Kidney tubule cell (primary cell): ENCODE measurements at places on chromosomes 6 and 20.

- peak; percentile 55 for DNase-seq
Measured at GRCh38 chr20:53003420-53004154, 31.4 kb downstream of the TSHZ2 start.

DNA sequence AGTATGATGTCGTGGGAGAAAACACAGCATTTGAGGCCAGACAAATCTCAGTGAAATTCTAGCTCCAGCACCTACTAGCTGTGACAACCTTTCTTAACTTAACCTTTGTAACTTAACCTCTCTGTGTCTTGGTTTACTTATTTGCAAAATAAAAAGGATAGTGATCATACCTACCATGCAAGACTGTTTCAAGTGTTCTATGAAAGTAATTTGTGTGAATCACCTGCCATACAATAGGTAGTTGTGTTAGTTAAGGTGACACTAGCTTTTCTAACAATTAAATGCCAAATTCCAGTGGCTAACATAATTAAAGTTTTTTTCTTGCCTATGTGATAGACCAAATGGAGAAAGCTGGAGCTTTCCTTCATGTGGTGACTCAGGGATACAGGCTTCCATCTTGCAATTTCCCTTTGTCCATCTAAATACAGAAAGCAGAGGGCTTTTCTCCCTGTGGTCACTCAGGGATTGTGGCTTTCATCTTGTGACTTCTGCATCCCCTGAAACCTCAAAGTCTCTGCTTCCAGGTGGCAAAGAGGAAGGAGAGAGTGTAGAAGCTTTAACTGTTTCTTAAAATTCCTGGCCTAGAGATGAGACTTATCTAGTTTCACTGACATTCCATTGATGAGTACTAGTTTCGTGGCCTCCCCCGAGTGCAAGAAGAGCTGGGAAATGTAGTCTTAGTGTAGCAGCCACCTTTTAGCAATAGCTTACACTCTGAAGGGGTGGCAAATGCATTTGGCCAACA lies 311.4 kb downstream of the CLIC5 start:
- DNase-seq = peak; percentile 79

- DNase-seq = no peak
Measured at GRCh38 chr20:22408521-22409402, 175.6 kb downstream of the FOXA2 start.

GRCh38 chr6:4916954-4917561 lies 86.8 kb downstream of the RPP40 start:
- DNase-seq = no peak

DNA sequence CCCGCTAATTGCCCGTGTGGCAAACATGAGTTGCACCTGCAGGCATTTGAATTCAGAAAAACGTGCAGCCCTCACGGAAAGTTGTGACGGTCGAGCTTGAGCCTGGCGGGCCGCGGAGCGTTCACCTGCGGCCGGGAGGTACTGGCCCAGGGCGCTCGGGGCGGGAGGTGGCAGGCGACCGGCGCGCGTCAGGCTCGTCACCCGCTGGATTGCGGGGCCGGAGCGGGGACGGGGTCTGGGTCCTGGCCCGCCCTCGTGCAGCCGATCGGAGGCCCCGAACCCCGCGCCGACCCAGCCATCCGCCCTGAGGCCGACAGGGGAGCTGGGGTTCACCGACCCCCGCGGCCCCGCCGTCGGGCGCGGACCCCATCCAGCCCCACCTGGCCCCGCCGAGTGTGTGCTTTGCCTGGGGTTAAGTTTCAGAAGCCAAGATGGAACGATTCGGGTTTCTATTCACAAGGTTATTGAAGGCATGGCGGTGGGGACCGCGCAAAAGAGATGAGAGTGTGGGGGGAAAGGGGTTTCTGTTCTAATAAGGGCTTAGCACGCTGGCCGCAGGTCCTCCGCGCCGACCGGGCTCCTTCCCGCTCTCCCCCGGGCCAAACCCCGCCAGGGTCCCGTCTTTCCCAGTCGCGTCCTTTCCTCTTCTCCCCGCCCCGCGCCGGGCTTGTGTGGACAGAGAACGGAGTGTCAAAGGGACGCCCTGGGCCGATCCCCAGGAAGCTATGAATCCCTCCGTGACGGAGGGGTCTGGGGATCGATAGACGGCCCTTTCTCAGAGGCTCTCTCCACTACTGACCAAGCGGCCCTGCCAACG lies 1.6 kb upstream of the HEY2 start:
- DNase-seq = peak; percentile 51

DNA sequence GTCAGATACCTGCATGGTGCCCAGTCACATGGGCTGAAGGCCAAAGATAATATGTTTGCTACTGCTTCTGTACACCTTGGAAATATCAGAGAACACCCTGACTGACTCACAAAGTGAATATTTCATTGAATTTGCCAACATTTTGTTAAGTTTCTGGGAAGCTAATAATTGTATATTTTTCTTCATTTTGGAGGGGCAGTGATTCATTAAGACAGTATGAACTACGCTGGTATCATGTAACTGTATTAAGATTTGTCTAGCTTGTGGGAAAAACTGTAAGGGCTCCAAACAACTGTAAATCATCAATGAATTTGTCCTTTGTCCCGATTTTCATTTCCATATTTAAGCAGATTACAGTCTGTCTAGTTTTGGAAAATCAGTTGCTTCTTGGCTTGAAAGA lies 102.3 kb upstream of the CCN2 start:
- DNase-seq = no peak

GRCh38 chr6:55108134-55109130 lies 65.9 kb upstream of the HCRTR2 start:
- DNase-seq = no peak

DNA sequence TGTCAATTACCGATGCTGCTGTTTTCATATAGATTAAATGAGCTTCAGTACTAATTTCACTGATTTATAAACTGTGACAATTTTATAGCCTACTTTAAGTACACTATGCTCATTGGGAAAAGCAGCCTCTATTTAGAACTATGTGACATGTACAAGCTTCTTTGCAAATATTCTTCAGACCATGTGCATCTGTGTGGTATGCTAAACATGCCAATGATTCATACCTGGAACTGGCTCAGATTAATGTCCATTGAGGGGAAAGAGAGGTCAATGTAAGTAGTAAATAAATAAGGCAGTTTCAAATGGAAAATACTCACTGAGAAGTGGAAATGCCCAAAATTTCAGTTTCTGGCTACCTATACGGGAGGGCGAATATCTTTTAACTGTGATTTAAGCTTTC lies 777.7 kb downstream of the C6orf118 start:
- peak; percentile 18 for DNase-seq

DNA sequence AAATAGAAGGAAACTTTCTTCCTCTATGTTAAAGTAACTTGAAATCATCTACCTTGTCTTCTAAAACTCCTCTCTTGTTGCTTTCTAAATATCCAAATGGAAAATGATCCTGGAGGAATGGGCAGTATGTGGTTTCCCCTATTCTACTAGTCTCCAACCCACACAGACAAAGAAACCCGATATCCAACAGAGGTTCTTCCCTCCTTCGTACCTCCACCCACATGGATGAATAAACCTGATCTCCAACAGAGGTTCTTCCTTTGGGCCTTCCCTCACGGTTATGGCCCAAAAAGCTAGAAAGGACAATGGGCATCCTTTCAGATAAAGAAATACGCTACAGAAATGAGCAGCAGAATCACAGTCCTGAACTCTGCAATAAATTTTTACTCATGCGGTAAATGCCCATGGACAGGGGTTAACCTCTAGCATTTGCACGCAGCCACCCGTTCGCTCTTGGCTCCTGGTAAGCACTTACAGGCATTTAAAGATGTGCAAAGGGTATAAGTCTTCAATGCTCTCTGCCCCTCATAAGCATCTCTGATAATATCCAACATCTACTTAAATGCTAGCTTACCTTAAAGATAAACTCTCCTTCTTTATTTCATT lies 130.9 kb downstream of the GMPR start:
- no peak for DNase-seq

DNA sequence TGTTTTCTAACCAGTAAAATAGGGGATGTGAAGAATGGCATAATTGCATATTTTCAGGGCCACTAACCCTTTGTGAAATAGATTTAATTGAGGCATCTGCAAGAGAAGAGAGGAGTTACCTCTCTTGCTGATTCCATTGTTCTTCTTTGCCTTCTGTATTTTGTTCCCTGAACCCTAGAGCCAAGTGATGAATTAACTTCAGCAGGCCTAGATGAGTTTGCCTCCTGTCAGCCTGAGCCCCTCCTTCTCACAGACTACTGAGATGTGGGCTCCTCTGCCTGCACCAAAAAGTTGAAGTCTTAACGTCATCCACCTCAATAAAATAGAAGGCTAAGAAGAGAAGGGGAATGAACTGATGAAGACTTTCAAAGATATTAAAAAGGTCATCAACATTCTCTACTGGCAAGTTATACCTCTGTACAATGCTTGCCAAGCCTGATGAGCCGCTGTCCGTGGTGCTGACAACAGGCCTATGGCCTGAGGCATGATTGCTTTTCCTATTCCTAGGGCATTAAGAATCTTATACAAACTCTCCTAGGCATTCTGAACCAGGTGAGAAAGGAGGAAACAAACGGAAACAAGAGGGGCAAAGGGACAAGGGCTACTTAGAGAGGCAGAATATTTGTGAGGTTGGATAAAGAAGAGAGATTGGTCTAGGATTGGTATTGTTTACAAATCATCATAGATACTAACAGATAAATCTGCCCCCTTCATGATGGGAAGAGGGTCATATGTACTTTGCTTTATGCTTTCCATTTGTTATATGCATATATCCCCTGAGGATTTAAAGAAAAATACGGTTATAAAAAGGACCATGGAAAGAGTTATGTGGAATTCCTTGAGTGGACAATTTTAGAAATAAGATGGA lies 46.8 kb downstream of the CD24 start:
- peak; percentile 63 for DNase-seq

DNA sequence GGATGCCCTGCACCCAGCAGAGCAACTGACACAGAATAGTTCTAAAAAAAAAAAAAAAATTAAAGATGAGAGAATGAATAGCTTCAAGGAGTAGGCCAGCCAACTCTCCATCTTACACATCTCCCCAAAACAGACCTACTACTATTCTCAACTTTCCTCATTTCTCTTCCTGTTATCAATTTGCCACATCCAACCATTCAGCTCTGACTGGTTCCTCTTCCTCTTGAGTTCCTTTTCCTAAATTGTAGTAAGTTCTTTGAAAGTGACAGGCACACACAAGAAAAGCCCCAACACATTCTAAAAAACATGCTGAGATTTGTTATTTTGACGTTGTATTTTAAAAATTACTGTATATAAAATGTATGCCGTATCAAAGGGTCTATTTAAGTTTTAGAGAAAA lies 117.2 kb downstream of the PDSS2 start:
- no peak for DNase-seq

DNA sequence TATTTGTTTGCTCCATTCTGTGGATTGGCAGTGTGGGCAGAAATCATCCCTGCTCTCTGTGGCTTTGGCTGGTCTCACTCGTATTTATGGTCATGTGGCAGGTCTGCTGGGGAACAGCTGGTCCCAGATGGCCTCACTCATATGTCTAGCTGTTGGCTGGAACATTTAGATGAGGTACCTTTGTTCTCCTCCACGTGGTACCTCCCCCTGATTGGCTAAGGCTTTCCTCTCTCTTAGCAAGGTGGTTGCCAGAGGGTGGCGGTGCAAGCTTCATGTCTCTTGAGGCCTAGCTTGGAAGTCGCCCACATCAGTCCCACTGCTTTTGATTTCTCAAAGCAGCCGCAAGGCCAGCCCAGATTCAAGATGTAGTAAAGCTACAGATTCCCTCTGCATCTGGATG lies 348.5 kb upstream of the BTBD3 start:
- no peak for DNase-seq

- DNase-seq = peak; percentile 55
Measured at GRCh38 chr20:25608774-25609173, 15.0 kb downstream of the NANP start.

GRCh38 chr20:17611540-17612286 lies 41.8 kb downstream of the DSTN start:
- no peak for DNase-seq

DNA sequence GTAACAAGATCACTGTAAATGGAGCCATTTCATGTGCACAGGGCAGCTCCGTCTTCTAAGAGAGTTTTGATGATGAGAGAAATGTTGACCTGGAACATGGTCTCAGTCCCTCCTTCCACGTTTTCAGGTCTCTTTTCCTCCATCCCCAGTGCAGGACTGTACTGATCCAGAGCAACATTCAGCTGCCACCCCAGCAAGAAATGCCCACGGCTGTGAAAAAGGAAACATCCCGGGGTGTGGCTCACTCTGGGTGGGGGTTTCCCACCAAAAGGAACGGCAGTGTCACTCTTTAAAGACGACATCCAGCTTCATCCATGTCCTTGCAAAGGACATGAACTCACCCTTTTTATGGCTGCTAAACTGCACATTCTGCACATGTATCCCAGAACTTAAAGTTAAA lies 92.6 kb downstream of the ERMARD start:
- no peak for DNase-seq

GRCh38 chr6:50289366-50289765 lies 239.6 kb upstream of the DEFB112 start:
- no peak for DNase-seq

- DNase-seq = no peak
Measured at GRCh38 chr6:166925141-166925996, 31.0 kb downstream of the RNASET2 start.

DNA sequence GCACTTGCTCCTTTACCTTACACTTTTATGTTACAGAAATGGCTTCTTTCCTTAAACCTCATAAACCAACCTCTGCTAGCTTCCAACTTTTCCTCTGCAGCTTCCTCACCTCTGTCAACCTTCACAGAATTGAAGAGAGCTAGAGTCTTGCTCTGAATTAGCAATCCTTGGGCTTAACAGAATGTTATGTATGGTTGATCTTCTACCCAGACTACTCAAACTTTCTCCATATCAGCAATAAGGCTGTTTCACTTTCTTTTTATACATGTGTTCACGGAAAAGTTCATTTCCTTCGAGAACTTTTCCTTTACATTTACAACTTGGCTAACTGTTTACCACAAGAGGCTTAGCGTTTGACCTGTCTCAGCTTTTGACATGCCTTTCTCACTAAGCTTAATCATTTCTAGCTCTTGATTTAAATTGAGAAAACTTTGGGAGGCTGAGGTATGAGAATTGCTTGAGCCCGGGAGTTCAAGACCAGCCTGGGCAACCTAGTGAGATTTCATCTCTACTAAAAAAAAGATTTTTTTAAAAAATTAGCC lies 207.3 kb downstream of the BMP7 start:
- no peak for DNase-seq

DNA sequence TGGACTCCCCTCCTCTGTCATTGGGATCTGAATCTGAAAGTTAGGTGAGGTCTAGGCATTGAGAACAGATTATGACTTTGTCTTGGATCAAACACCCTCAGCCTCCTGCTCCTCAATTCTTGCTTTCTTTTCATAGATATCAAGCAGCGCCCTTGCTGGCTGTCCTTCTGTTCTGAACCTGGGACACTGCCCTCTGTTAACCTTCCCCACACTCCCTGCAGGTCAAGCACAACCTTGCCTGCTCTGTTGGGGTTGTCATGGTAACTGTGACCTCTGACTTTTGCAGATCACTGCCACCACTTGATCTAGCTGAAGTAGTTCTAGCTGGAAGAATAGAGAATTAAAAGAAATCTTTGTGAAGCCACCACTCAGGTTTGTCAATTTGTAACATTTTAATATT lies 16.4 kb upstream of the MICA start:
- DNase-seq = no peak
